ENCODE measurements at places on chromosomes 7 and 10.

GRCh38 chr10:50937230-50937907 lies 51.9 kb upstream of the A1CF start:
- no peak for DNase-seq

- no peak for DNase-seq
Measured at GRCh38 chr10:61899663-61899996, 1.9 kb upstream of the ARID5B start.

DNA sequence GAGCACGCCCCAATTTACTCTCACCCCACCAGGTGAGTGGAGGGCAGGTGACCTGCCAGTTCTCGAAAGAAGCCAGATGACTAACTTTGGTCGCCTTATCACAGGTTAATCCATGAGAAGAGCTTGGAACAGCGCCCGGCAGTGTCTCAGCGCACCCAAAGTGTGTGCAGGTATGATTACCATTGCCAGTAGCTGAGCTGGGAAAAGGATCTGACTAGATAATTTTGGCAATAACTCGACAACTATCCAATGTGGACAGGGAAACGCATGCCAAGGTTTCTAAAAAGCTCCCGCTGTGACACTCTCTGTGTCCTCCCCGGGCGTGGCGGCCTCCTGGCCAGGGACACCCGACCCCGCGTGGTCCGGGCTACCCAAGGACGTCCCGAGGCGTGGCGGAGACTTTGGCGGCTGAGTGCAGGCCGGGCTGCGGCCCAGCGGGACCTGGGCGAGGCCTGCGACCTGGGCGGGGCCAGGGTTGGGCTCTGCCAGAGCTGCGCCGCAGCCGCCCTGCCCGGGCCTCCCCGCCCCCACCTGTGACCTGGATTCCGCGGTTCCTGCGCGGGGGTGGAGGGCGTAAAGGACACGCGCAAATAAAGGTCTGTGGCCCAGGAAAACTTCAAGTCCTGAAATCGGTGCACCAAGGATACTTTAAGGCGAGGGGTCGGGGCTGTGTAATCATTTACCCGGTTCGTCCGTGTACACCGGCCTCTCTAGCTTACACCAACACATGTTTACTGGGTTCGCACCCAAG lies 13.7 kb upstream of the WAPL start:
- DNase-seq = peak; percentile 50

GRCh38 chr10:116866987-116867595 lies 17.8 kb downstream of the ENO4 start:
- DNase-seq = no peak

GRCh38 chr10:22476601-22477321 lies 131.5 kb downstream of the SPAG6 start:
- no peak for DNase-seq

GRCh38 chr7:27220440-27220955 lies 20.6 kb upstream of the HOXA13 start:
- no peak for DNase-seq

DNA sequence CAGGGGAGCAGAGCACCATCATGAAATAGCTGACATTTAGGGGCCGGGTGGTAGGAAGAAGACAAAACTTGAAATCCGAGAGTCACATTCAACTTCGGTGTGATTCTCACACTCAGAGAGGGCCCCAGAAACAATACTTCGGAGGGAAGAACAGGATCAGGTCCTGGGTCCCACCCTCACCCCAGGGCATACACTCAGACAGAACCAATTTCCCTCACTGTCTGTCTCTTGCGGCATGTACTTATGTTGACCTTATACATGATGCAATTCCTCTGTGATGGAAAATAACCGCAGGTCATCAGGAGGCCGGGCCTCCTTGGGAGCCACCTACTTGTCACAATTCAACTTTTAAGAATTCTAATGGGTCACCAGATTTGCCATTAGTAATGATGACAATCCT lies 26.3 kb upstream of the HMX3 start:
- DNase-seq = no peak

GRCh38 chr10:67549390-67549789 lies 146.6 kb downstream of the CTNNA3 start:
- DNase-seq = no peak

GRCh38 chr7:3399858-3400257 lies 98.8 kb downstream of the SDK1 start:
- no peak for DNase-seq

GRCh38 chr7:7785344-7785973 lies 67.1 kb upstream of the RPA3 start:
- no peak for DNase-seq

DNA sequence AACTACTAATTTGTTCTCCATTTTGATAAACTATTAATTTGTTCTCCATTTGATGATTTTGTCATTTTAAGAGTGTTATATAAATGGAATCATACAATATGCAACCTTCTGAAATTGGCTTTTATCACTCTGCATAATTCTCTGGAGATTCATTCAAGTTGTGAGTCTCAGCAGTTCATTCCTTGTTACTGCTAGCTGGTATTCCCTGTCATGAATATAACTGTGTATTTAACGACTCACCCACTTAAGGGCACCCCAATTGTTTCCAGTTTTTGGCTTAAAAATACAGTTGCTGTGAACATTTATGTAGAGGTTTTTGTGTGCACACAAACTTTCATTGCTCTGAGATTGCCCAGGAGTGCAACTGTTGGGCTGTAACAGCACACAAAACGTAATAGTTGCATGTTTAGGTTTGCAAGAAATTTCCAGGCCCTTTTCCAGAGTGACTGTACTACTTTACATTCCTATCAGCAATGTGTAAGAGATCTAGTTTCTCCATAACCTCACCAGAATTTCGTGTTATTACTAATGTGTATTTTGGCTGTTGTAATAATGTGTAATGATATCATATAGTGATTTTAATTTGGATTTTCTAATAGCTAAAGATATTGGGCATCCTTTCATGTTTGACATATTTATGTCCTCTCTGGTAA lies 153.2 kb upstream of the ADCY1 start:
- no peak for DNase-seq

- no peak for DNase-seq
Measured at GRCh38 chr10:84957427-84957826, 629.0 kb downstream of the CCSER2 start.

DNA sequence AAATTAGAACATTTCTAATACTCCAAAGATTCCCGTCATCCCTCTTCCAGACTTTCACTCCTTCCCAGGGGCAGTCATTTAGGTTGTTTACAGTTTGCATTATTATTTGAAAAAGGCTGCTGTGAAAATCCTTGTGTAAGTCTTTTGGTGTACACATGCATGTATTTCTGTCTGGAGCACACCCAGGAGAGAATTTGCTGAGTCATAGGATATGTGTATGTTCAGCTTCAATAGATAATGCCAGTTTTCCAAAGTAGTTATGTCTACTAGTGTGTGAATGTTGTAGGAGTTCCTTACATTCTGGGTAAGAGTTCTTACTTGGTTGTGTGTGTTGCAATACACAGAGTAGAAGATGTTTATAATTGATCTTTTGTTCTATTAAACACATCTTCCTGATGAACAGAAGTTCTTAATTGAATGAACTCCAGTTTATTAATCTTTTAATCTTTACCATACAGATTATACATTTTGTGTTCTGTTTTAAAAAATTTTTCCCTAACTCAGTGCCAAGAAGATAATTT lies 25.3 kb downstream of the CROT start:
- DNase-seq = no peak

DNA sequence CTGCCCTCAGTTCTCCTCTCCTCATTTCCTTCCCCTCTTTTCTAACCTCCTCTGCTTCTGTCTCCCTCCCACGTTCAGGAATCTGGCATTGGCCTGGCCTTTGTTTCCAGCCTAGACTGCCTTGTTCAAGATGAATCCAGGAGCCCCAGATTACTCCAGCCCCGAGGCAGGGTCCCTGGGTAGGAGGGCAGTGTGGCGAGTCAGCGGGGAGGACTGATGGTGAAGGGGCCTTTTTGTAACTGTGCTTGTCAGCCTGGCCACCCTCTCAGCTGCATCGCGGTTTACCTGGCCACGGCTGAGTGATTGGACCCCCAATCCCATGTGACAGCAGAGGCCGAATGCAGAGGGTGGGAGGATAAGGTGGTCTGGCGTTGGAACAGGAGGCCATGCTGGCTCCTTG lies 96.1 kb upstream of the SHH start:
- DNase-seq = no peak

GRCh38 chr10:113095419-113096127 lies 145.5 kb downstream of the TCF7L2 start:
- DNase-seq = no peak

- DNase-seq = no peak
Measured at GRCh38 chr7:1124164-1124563, 35.8 kb downstream of the ZFAND2A start.

DNA sequence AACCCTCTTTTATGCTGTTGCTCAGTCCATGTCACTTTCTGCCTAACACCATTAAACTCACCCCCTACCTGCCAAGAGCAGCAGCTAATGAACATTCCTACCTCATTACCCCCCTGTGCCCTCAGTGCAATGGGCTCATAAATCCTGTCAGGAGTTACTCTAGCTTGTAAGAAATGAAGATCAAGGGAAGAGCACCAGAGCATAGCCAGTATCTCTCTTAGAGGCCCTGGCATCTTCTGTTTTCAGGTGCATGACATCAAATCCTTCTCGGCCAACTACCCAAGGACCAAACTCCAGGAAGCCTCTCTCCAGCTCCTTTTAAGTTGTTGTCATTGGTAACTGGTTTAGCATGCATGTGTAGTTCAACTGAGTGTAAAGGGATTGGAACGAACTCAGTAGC lies 75.1 kb downstream of the FOXI2 start:
- no peak for DNase-seq

DNA sequence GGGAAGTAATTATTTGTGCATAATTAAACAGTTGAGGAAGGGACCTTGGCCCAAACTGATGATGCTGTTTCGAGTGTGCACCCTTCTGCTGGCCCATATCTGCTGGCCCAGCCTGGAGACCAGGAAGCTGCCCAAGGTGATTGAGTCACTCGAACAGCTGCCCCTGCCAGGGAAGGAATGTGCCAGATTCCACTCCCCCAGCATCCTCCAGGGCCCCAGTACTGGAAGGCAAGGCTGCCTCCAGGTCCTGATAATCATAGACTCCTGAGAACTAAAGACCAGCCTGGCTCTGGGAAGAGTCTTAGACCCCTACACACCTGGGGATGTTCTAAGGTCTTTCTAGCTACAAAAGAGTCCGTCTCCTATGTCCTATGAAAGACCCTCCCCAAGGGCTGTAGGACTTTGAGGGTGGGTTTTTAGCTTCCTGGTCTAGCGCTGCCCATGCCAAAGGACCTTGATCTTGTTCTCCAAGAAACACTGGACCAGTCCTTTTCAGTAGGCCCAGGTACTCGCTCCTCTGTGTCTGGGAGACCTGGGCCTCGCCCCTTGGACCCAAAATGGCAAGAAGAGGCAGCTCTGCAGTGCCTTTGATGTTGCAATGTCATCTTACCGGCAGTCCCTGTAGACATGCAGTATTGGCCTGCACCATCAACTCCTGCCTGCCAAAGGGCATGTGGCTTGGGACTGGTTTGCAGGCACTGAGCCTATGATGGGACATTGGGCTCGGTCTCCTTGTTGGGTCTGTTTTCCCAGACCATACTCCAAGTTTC lies 103.2 kb upstream of the GPR26 start:
- no peak for DNase-seq

DNA sequence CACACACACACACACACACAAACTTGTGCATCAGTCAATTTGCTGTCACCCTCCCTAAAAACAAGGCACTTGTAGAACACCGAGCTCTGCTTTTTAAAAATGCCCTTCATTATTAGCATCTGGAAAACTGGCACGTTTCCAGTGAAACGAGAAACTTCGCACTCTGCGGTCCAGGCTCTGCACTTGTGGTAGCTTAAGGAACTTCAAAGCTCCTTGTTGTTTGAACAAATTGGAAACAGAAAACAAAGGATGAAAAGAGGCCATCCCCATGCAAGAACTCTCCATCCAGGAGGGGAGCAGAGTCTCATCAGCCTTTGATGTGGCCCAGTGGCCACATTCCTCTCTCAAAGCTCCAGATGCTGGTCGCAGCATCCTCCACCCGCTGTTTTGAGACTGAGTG lies 105.1 kb downstream of the C10orf90 start:
- no peak for DNase-seq

- DNase-seq = no peak
Measured at GRCh38 chr10:32140403-32140802, 84.2 kb upstream of the KIF5B start.

DNA sequence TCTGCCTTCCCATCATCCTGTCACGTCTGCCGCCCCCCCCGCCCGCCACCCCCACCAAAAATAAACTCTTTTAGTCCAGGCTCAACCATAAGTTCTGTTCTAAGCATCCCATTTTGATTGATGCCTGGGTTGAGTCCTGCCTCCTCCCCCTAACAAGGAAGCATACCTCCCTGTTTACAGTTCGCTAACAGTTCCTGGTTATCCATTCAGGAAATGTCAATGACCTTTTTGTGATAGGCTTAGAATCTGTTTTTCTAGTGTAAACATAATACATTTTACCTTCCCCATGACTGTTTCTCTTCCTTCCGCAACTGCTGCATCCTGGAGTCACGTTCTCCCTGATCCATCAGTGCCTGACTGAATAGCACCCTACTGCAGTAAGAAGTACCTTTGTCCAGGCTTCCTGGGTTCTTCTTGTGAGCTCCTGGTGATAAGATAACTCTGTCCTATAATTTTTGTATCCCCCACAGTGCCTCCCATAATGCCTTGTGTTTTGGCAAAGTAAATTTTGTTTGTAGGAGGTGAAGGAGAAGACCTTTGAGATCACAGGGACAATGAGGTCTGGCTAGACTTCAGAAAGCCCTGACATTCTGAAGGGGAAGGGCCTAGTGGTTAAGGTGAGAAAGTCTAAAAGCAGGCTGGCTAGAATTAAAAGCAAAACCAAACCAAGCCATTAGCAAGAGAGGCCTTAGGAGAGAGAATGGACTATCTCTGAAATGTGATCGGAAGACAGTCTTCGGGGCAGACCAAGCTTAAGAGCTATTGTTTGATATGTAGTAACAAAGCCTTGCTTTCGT lies 7.3 kb downstream of the AGFG2 start:
- no peak for DNase-seq

- no peak for DNase-seq
Measured at GRCh38 chr7:96237040-96237439, 84.9 kb downstream of the SLC25A13 start.

DNA sequence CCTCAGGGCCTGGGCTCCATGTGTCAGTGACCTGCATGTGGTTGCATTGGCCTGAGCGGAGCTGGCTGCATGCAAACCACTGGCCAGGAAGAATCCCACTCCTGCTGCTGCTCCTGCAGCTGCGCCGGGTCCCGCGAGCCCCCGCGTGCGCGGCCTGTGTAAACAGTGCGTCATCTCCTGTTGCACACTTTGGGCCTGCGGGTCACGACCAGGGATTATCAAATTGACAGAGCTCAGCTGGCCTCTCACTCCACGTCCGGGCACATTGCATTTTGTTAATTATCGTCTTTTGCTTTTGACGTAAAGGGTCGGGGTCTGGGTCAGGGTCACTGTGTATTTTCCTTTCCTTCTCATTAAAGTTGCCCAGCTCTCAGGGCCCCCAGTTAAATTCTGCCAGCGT lies 132.6 kb downstream of the RGS10 start:
- no peak for DNase-seq

GRCh38 chr7:142481548-142481947 lies 223.7 kb upstream of the PRSS58 start:
- no peak for DNase-seq

GRCh38 chr10:2980791-2981360 lies 86.5 kb upstream of the PFKP start:
- DNase-seq = no peak

GRCh38 chr7:152462995-152463708 lies 27.3 kb upstream of the KMT2C start:
- DNase-seq = no peak

GRCh38 chr10:31095677-31096560 lies 64.3 kb upstream of the ZNF438 start:
- no peak for DNase-seq

Measured in GM13977 (cell line).